Left lobe of liver (tissue), 2 donors: ENCODE measurements at places on chromosomes 6 and 20. TPM values are rescaled to one million over a fixed set of nuclear protein-coding genes. Genes with fewer than 3 reads are reported as not detected.

Gene LBP
- total RNA-seq: 459 TPM

DNA sequence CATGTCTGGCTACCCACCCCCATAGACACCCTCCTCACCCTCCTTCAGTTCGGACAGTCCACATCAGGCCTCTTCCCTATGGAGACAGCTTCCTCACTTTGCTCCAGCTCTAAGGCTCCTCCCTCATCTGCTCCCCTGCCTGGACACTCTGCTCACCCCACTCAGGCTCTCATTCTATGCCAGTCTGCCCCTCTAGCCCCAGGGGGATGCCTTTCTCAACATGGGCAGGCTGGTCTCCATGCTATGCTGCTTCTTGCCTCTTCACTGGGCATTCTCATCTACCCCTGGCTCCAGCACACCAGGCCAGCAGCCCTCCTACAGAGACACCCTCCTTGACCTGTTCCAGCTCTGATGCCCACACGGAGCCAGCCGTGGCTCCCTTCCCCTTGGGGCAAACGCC lies at the start of gene WFDC8:
Gene WFDC8 (minus strand): TSS at position 101 of the 400 bp plus-strand sequence. CDS start 37 bp downstream, at position 64.
- no peak for DNase-seq

DNA sequence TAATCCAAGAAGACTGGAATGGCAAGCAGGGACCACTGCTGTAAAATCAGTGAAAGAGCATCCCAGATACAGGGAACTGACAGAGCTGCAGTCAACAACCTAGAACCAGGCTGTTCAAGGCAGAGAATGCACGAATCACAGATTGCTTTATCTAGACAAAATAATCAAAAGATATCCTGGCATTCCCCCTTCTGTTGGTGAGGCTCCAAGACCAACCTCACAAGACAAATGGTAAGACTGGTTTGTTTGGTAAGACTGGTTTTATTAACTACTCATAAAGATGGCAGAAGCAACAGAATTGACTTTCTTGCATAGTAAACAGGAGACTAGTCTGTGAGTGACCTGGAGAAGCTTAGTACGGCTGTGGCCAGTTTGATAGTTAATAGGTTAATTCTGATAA lies 88.8 kb upstream of the AHI1 start:
- DNase-seq: no peak

DNA sequence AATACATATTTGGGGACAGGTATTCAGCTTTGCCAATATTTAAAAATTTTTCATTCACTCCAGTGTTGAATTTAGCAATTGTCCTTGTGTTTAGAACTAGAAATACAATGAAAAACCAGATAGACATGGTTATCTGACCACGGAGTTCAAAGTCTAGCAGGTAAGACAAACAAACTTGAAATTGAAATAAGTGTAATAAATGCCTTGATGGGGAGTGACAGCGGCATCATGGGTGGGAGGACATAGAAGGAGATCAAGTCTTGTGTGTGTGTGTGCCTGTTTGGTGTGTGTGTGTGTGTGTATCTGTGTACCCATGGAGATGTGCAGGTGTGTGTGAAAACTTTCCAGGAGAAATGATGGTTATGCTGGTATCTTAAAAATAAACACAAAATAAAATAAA lies 750.0 kb upstream of the CITED2 start:
- DNase-seq: no peak

- DNase-seq: no peak
These were observed 867.6 kb upstream of the FLRT3 start for GRCh38 chr20:15205028-15205427.

Gene DAAM2
- total RNA-seq: 6.0 TPM

Gene GSTA2
- 45.2 TPM for total RNA-seq

GRCh38 chr20:62186887-62187866 lies 4.3 kb downstream of the MTG2 start:
- DNase-seq: no peak

DNA sequence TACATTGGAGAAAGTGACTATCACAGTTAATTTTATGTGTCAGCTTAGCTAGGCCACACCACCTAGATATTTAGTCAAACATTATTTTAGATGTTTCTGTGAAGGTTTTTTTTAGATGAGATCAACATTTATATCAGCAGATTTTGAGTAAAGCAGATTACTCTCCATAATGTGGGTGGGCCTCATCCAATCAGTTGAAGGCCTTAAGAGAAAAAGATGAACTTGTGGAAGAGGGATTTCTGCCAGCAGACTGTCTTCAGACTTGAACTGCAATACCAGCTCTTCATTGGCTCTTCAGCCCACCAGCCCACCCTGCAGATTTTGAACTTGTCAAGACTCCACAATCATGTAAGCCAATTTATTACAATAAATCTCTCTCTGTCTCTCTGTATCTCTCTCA lies 25.1 kb upstream of the FBXO30 start:
- no peak for DNase-seq

DNA sequence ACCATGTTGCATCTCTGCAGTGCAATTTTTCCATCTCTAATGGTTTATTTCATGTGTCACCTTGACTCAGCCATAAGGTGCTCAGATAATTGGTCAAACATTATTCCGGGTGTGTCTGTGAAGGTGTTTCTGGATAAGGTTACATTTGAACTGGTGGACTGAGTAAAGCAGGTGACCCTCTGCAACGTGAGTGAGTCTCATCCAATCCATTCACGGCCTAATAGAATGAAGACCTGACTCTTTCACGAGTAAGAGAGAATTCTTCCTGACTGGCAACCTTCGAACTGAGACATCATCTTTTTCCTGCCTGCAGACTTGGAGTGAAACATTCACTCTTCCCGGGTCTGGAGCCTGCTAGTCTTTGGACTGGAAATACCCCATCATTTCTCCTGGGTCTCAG lies 77.1 kb upstream of the SLC22A23 start:
- DNase-seq: no peak

- no peak for DNase-seq
These were observed 19.1 kb downstream of the SNAI1 start for GRCh38 chr20:50001784-50002311.

DNA sequence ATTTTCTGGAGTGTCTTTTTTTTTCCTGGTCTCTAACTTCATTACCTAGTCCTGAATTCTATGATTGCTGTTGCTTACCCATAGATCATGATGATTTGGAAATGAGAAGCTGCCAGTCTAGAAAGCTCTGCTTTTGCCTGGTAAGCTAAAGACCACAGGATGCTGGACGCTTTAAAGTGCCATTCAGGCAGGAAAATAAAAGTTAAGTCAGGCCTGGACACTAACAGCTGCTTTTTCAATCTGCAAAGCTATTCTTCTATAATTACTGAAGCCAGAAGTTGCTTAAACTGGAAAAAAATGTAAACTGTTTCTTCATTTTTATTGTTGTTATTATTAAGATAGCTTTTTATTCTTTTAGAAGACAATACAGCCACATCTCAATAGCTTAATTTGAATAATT lies 129.8 kb upstream of the SPACA1 start:
- no peak for DNase-seq

Gene RCAN2
- 1.2 TPM for total RNA-seq

Gene SCUBE3
- total RNA-seq: 0.03 TPM

GRCh38 chr20:47027042-47027441 lies 132.4 kb downstream of the EYA2 start:
- no peak for DNase-seq

- peak; percentile 61 for DNase-seq
These were observed 42.3 kb upstream of the PTPN1 start for GRCh38 chr20:50467718-50468356.
